ENCODE measurements at places on chromosomes 16 and 17.

DNA sequence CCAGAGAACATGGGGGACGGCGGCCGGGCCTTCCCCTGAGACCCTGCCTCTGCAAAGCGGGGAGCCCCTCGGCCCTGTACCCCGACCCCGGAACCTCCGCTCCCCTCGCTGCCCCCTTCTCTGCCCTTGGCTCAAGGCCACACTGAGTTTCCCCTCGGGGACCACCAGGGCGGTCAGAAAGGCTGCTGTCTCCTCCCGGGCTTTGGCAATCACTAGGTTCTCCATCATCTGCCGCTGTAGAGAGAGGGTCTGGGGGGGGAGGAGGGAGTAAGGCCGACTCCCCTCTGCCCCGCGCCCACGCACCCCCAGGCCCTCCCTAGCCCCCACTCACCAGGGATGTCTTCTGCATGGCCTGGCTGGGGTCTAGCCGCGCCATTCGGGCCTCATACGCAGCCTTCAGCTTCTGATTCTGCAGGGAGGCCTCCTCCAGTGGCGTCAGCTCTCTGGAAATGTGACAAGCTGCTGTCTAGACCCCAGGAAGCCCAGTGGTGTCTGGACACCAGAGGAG lies 8.4 kb downstream of the VPS9D1 start:
- DNase-seq = no peak

DNA sequence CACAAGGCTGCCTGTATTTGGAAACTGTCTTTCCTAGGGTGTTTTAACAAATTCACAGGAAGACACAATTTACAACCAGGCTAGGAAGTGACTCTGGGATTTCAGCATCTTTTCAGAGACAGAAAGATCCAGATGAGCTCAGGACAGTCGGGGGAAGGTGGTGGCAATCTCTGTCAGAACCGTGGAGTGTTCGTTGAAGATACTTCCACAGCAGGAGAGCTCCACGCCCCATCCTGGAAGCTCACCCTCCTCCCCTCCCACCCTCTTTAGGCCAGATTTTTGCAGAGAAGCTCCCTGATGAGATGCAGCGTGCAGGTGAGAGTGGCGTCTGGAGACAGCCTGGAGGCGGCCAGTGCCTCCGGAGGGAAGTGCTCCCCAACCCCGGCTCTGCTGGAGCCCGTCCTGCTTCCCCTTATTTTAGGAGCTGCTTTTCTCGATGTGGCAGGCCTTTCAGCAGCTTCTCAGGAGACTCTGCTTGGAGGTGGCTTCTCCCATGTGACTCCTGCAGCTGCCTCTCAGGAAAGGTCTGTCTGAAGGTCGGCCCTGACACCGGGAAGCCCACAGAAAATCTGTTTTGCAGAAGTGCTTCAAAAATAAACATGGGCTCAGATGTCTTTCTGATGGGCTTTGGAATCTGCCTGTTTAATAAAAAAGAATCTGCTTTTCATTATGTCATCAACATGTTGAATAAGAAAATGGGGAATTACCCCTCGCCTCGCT lies 186.4 kb upstream of the CHMP6 start:
- DNase-seq = no peak

GRCh38 chr16:12538667-12539091 lies 265.0 kb downstream of the CPPED1 start:
- no peak for DNase-seq

GRCh38 chr17:4856271-4856936 lies 23.3 kb downstream of the MINK1 start:
- DNase-seq = no peak

- DNase-seq = no peak
These were observed 187.5 kb upstream of the SOX9 start for GRCh38 chr17:71933306-71933705.

GRCh38 chr17:10251212-10251948 lies 53.0 kb upstream of the GAS7 start:
- peak; percentile 14 for DNase-seq
